Naive B cell (primary cell): ENCODE measurements at places on chromosomes 3 and 15. TPM values are rescaled to one million over a fixed set of nuclear protein-coding genes. Genes with fewer than 3 reads are reported as not detected.

The GPR171 gene
- polyA plus RNA-seq: 1.2 TPM

The GOLGA6L2 gene
- not detected for polyA plus RNA-seq

The COLQ gene
- polyA plus RNA-seq: not detected

GRCh38 chr15:77180757-77181156 is 109.8 kb upstream of the TSPAN3 start:
- no peak for DNase-seq

DNA sequence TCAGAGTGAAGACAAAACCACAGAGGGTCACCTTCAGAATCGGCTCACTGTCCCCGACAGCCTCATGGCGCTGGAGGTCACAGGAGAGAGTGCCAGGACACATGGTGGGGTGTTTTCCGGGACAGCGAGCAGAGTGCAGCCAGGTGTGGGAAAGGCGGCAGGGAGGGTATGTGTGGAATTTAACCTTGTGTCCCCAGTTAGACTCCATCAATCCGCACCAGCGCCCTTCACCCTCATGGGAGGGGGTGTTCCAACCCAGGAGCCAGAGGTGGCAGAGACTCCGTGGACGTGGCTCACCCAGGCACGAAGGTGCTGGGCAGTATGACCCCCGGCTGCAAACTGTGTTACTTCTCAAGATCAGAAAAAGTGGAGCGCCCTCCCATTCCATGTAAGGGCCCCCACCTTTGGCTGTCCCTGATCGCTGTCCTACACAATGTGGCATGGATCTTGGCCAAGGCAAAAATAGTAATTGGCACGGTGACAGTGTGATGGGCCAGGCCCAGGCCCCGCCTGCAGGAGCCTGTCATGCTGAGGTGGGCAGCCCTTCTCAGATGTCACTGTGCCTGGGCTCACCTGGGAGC is 190.3 kb downstream of the XXYLT1 start:
- no peak for DNase-seq

- DNase-seq: no peak
These were observed 3.1 kb upstream of the BHLHE40 start for GRCh38 chr3:4976109-4976508.

DNA sequence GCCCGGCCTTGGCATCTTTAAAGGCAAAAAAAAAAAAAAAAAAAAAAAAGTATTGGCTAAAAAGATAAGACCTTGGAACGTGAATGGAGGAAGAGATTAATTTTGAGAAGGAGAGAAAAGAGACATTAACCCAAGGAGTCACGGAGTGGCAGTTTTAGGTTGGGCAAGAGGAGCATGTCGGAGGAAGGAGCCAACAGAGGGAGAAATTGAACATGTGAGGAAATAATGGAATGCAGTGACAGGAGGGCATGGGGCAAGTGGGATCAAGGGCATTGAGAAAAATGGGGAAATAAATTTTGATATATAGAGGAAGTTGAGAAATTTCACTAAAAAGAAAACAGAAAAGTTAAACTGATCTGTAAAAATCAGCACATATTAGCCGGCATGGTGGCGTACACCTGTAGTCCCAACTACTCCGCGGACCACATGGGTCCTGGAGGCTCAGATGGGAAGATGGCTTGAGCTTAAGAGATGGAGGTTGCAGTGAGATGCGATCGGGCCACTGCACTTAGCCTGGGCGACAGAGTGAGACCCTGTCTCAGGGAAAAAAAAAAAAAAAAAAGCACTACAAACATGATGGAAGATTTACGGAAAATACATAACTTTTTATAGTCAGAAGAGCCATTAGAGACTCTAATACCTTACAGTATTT is 1.2 kb downstream of the HAUS2 start:
- no peak for DNase-seq

DNA sequence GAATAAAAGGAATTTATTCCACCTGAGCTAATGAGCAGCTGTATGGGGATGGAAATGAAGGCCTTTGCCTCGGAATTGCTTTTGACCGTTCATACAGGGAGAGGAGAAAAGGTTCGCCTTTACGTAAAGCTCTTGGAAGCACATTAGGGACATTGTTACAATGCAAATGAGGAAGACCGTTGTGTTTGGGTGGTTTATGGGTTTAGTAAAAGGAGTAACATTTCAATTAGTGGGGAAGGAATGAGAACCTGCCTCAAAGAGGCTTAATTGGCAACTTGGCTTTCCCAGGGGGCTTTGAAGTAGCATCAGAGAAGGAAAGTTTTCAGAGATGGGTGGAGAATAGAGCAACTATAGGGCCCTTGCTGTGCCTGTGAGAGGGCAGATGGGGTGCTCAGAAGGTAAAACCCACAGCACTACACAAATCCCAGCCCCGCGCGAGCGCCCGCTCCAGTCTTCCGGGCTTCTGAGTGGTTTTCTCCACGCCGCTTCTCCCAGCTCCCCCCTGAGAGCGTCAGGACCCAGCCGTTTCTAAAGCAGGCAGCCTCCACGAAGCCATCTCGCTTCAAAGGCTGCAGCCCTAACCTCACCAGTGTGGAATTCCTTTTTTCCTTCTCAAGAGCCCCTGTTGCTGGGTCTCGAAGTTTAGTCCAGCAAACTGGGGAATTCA is 192.0 kb upstream of the HES1 start:
- DNase-seq: no peak

DNA sequence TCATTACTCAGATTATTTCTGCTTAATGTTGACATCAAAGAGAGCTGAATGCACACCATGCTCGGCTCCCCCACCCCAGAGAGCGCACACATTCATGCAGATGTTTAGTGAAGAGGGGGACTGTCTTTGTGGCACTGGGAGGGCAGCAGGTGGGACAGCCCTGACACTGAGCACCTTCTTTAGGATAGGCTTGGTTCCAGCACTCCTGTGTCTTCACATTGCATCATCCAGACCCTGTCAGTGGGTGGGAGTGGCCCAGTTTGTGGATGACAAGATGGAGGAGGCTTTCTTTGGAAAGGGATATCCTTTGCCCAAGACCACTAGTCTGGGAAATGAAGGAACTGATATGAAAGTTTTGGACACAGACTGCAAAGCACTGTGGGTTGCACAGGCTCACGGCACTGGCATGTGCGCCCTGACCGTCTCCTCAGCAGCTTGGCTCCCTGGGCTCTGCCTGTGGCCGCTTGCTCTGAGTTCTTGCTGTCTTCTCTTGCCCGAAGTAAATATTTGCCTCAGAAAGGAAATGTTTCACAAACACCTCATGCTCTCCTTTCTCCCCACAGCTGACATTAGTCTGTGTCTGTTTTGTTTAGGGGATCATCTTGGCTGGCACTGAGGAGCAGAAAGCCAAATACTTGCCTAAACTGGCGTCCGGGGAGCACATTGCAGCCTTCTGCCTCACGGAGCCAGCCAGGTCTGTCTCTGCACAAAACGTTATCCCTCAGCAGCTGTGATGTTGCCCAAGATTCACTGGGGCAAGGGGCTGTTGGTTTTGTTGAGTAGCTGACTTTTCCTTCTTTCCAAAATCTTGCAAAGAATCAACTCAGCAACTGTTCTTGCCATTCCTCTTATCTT is 16.6 kb downstream of the ACAD9 start:
- DNase-seq: no peak

GRCh38 chr3:134325706-134326105 is 48.5 kb downstream of the AMOTL2 start:
- DNase-seq: no peak

- no peak for DNase-seq
These were observed 1110.1 kb downstream of the TBL1XR1 start for GRCh38 chr3:176087066-176087697.

GRCh38 chr3:73502609-73503583 is 121.8 kb downstream of the PDZRN3 start:
- peak; percentile 11 for DNase-seq
